ENCODE measurements at places on chromosomes 7 and 10.

GRCh38 chr7:121298831-121299239, 30.0 kb upstream of the WNT16 start:
- no peak for DNase-seq

DNA sequence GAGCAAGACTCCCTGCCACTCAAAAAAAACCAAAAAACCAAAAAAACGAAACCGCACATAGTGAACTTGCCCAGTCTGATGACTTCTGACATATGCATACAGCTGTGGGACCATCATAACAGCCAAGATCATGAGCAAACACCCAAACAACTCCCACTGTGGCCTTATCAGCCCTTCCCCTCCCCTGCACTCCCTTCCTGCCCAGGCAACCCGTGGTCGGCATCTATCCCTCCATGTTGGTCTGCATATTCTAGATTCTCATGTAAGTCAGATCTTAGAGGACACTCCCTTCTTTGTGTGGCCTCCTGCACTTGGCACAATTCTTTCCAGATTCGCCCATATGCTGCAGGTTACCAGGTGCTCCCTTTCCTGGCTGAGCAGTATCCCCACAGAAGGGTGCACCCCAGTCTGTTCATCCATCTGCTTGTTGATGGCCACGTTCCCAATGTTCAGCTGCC, 72.8 kb downstream of the GNA12 start:
- DNase-seq, result no peak

DNA sequence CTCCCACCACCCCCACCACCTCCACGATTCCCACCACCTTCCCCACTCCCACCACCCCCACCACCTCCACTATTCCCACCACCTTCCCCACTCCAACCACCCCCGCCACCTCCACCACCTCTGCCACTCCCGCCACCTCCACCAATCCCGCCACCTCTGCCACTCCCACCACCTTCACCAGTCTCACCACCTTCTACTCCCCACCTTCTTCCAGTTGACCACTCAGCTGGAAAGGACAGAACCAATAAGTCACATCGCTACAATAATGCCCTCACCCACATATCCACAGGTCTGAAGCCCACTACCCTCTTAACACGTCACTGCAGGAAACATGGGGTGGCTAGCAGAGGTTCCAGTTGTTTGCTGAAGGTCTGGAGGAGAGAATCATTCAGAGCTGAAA, 93.5 kb upstream of the PAX2 start:
- no peak for DNase-seq

GRCh38 chr10:25982107-25982506, 48.1 kb downstream of the MYO3A start:
- no peak for DNase-seq

GRCh38 chr10:120887482-120887881, 36.3 kb downstream of the WDR11 start:
- no peak for DNase-seq

DNA sequence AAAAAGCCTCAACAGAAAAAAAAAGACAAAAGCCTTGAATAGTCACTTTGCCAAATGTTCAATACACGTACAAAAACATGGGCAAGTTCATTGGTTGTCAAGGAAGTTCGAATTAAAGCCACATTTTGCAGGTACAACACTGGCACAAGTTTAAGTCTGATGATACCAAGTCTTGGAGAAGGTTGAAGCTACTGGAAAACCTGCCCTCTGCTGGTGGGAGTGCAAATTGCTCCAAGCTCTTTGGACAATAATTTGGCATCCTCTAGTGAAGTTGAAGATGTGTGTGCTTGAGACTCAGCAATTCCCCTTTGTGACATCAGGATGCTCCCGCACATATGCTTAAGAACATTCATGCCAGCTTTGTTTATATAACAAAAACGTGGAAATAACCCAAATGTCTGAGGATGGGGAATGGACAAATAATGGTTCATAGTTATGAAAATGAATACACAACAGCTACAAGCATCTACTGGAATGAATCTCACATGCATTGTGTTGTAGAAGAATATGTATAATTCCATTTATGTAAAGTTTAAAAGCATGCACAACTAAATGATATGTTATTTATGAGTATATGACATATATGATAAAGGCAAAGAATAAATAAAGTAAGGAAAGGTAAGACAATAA, 120.0 kb upstream of the PLPP4 start:
- DNase-seq, result peak; percentile 58

GRCh38 chr7:91062713-91063112, 201.5 kb upstream of the FZD1 start:
- DNase-seq, result no peak

DNA sequence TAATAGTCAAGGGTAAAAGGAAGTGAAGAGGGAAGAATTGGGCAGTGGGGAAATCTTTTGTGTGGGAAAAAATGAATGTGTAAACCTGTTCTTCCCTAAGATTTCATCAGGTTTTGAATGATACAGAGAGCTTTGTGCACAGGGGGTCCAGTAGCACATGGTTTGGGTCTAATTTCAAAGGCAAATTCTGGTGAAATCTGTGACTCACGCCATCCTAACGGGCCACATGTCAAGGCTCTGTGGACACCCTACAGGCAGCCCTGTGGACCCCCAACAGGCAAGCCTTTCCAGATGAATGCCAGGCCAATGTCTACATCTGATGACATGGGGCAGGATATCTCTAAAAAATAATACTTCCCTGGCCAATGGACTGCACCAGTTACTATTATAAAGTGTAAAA, 309.8 kb downstream of the PARD3 start:
- peak; percentile 15 for DNase-seq

DNA sequence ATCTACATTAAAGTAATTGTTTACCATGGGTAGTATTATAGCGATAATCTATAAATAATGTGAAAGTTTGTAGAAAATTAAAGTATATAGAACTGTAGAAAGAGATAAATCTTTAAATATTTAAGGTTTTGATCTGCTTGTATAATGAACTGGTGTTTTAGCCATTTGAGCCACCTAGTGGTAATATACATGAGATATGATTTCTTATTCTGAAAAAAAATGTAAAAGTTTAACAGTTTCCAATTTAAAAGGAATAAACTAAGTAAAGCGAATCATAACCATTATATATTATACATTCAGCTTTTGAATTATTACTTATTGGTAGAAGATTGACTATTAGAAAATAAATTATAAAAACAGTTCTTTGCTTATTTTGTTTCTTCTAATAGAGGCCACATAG, 91.2 kb downstream of the OTUD1 start:
- no peak for DNase-seq

GRCh38 chr10:77911535-77912123, 14.9 kb downstream of the DLG5 start:
- no peak for DNase-seq

DNA sequence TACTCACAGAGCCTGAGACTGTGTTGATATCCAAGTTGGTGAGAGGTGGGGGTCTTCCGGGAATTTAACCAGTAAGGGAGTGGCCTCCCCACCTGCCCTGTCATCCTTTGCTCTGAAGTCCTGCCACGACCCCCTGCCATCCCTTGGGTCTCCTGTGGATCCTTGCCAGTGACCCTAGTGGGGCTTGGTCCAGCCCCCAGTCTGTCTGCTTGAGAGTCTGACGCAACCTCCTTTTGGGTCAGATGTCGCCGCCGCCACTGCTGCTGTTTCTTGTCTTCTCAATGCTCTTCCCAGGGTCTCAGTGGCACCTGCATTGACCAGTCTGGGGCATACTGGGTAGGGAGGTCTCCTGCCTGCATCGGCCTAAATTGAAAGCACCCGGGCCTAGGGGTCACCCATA, 28.8 kb downstream of the PAX2 start:
- no peak for DNase-seq

- DNase-seq, result no peak
Observed at GRCh38 chr7:128923411-128923800, 12.9 kb upstream of the KCP start.

- no peak for DNase-seq
Observed at GRCh38 chr7:17269341-17270221, 28.9 kb upstream of the AHR start.

- DNase-seq, result no peak
Observed at GRCh38 chr7:49500741-49501140, 272.7 kb upstream of the VWC2 start.

- no peak for DNase-seq
Observed at GRCh38 chr10:101235766-101236165, 6.5 kb upstream of the LBX1 start.

GRCh38 chr10:34637418-34637911, 177.6 kb downstream of the PARD3 start:
- peak; percentile 72 for DNase-seq

DNA sequence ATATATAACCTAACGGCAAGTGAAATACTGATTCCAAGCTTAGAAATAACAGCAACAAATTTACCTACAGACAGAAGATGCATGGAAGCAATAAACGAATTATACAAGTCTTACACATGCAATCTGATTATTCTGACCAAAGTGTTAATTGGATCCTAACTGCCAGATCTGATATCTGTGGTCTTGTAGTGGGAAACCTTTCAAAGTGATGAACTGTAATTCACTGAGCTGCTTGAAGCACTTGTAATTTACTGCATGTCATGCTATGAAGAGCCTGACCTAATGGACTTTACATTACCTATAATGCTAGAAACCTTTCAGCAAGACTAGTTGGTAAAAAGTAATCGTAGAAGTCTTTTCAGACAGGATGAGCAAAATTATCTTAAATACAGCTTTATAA, 205.6 kb downstream of the FOXP2 start:
- no peak for DNase-seq

DNA sequence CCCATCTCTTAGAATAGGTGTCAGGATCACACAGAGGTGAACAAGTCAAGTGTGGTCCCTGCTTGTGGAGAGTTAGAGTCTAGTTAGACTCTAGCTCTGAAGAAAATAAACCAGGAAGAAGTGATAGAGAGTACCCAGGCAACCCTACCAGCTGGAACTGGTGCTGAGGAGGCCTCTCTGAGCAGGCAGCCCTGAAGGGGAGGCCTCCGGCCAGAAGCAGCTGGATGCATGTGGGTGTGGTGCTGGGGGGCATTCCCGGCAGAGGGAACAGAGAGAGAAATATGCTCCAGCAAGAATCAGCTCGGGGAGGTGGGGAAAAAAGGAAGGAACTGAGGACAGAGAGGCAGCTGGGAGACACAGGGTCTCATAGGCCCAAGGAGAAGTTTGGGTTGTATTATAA, 68.6 kb downstream of the APBB1IP start:
- no peak for DNase-seq

DNA sequence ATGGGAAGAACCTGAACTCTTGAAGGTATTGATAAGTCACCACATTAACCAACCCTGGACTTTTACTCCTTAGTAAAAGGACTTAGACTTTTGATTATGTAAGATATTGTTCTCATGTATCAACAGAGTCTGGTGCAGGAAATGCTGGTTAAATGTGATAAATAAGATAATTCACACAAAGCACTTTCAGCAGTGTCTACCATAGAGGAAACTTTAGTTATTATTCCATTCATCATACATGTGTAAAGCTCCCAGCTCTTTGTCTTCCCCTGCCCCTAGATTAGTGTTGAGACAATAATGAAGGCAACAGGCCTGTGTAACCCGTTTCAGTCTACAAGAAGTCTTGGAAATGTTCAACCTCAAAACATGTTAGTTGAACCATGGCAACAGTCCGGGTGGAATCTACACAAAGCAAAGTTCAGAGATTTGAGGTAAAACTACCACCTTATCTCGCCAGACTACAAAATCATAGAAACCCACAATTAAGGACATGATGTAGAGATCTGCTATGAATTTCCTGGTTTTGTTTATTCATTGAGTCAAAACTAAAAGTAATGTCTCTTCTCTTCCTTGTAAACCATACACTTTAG, 109.9 kb upstream of the ADO start:
- DNase-seq, result no peak

DNA sequence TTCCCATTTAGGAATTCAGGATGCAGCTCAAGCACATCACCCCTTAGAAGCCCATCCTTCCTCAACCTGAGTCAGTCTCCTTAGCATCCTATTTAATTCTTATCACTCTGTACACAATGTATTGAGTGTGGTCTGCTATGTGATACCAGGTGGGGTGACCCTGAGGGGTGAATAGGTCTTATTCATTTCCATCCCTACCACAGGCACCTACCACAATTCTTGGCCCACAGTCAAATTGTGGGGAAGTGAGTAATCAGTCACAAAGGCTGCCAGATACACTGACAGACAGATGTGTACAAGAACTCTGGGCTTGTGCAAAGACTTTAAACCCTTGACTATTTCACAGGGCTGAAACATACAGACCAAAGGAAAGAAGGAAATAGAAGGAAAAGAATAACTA, 560.5 kb downstream of the PARD3 start:
- no peak for DNase-seq

- DNase-seq, result no peak
Observed at GRCh38 chr7:143518521-143518920, 40.8 kb downstream of the TAS2R41 start.
